ENCODE measurements at places on chromosomes 4 and X.

DNA sequence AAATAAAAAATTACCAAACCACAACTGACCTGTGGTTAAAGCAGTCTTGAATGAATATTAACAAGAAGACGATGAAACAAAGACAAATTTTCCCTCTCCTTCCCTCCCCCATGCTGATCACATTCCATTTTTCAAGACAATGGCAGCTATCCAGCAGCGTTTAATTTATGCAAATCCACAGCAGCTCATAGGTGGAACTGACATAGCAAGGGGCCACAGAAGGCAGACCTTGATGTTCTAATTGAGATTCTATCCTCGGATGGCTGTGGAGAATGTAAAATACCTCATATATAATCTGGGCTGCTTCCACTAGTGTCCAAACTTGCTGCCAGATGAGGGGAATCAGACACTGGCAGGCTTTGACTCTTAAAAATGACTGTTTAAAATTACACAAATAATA lies 211.5 kb downstream of the CHRDL1 start:
- DNase-seq: no peak

GRCh38 chrX:100645106-100645505 lies 1.1 kb downstream of the SRPX2 start:
- DNase-seq: peak; percentile 66

DNA sequence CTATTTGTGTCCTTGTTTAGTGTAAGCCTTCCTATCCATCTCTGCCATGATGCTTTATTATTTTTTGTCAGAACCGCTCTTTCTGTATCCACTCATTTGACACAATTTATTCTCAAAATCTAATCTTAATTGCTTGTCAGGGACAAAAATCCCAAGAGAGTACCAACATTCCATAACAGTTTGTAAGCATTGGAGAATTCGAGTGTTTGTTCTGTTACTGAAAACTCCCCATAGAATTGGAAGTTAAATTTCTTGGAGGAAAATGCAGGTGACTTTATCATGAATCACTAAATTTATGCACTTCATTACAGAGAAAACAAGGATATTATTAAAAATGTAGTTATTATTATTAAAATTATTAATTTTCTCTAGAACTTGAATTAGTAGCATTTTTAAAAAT lies 1986.1 kb downstream of the ARAP2 start:
- DNase-seq: no peak

GRCh38 chrX:107154787-107155620 lies 36.4 kb upstream of the RBM41 start:
- peak; percentile 77 for DNase-seq

GRCh38 chrX:123348468-123348867 lies 164.4 kb downstream of the GRIA3 start:
- DNase-seq: no peak

DNA sequence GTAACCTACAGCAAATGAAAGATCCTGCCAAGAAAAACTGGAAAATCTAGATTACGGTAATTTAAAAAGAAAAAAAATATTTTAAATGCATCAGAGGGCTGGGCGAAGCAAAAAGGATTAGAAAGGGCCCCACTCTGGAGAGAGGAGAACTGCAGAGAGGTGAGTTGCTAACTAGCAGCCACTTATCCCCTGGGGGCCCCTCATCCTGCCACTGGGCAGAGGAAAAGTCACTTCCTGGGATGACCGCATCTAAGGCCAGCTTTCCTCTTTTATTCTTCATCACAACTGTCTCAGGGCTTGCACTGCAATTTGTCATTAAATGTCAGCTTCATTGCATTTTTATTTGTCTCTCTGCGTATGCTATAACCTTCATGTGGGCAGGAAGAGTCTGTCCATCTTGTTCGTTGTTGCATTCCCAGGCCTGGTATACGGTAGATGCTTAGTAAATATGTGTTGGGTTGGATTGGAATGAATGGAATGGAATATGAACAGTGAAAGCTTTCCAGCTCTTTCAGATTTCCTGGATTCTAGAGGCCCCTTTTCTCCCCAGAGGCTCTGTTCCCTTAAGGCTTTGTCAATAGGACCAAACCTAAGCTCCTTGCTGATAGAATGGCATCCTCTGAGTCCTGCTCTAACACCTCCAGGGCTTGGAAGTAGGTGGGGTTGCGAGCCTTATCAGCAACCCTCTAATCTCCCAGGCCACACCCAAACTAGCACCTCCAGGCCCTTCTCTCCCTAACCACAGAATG lies 58.9 kb downstream of the TLR10 start:
- DNase-seq: no peak

- no peak for DNase-seq
Observed at GRCh38 chr4:35689870-35690269, 554.4 kb downstream of the ARAP2 start.

- peak; percentile 69 for DNase-seq
Observed at GRCh38 chr4:128286474-128287058, 1.0 kb downstream of the PGRMC2 start.

- peak; percentile 63 for DNase-seq
Observed at GRCh38 chrX:64394874-64395567, at the start of gene MTMR8. TSS of gene MTMR8 (minus strand) at chrX:64395452. CDS start at chrX:64395363, 89 bp downstream.

- DNase-seq: peak; percentile 86
Observed at GRCh38 chrX:136130931-136131833, 16.2 kb upstream of the FHL1 start.

DNA sequence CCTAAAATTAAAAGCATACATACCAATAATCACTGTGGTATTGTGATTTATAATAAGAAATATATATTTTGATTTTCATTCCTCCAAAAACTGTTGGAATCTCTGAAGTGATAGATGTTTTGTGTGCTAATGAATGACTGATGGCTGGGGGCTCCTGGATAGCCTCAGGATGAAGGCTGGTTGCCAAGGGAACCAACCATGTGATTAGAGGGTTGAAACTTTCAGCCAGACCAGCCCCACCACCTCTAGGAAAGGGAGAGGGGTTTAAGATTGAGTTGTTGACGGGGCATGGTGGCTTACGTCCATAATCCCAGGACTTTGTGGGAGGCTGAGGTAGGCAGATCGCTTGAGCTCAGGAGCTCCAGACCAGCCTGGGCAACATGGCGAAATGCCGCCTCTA lies 34.0 kb downstream of the HS6ST2 start:
- DNase-seq: no peak

GRCh38 chrX:116031331-116031730 lies 139.2 kb upstream of the AGTR2 start:
- DNase-seq: peak; percentile 0

DNA sequence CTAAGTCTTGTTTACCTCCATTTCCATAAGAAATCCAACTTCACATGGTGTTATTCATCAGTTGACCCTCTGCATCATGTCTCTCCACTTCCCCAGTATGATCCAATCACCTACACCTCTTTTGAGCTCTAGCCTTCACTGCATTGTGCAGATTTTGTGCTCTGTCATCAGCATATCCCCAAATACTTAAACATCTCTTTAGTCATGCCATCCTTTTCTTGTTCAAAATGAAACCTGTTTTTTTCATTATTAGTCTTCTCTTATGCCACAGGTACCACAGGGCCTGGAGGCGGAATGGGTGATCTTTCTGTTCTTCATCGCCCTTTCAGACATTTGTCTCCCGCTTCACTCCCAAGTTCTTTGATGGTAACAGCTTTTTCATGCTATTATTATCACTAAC lies 382.7 kb upstream of the GALNTL6 start:
- DNase-seq: no peak

GRCh38 chr4:135065366-135065765 lies 863.8 kb upstream of the PABPC4L start:
- DNase-seq: peak; percentile 2

DNA sequence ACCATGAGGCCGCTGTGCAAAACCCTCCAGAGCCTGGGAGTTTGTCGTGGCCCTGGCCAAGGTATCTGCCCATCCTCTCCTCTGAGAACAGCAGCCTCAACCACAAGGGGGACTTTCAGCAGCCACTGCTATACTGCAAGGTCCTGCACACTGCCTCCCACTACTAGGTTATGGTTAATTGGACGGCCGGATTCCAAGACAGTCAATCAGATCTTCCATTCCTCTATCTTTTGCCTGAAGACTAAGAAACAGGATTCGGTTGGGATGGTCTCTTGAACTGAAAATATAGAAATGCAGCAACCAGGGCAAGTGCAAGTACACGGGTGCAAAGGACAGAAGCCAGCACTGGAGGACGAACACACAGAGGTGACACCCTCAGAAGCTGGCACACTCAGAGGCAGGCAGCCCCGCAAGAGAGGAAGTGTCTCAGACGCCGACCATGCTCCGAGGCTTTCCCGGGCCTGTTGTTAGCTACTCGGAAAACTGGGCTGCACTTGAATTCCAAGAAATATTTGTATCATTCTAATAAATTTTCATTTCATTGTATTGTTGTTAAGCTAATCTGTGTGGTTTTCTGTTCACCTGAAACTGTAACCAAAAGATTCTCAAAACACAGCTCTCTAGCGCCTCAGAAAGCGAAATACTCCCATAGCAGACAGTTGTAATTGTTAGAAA lies 63.3 kb downstream of the AFAP1 start:
- DNase-seq: no peak

DNA sequence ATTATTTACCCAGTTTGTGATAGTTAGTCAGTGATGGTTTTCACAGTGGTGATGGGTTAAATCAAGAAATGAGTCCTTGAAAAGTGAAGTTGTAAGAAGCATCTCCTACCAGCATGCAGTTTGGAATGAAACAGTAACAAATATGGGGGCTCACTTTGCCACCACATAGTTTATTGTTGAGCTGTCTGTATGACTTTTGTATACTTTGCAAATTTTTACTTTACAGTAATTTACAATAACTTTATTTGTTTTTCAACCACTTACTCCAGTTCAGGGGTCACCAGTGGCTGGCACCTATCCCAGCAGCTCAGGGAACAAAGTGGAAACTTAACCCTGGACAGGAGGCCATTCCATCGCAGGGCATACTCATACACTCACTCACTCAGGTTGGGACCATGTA lies 64.5 kb upstream of the ANKRD50 start:
- DNase-seq: no peak

DNA sequence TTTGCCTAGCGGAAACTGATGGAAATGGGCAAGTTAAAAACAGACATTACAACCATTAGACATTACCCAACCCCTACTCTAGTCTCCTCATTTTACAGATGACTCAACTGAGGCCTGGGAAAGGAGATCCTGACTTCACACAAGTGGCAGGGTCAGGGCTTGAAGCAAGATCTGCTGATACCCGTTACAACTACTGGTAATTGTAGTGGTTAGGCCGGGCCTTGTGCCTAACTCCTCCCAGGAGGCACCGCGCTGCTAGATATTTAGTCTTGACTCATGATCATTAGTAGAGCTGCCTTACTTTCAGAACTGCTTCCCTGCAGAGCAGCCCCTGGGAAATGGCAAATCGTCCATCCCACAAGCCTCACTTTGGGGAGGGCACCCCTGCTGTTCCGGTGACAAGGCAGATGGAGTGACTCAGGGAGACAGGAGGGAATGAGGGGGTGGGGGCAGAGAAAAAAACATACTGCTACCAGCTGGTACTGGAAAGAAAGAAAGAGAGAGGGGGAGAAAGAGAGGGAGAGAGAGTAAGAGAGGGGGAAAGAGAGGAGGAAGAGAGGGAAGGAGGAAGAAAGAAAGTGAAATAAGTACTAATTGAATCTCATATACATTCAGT lies 12.2 kb downstream of the ARHGEF6 start:
- DNase-seq: peak; percentile 57

DNA sequence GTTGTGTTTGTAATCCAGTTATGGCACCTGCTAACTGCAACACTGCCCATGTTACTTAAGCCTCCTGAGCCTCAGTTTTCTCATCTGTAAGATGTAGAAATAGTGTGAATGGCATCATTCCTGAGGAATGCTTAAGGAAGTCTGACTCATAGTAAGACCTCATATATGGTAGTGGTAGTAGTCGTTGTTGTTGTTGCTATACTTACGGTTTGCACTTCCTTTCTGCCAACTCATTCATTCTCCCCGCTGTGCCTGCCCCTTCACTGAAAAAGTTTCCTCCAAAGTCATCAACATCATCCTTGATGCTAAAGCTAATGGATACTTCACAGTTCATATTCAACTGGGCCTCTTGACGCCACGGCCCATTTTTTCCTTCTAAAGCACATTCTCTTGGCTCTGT lies 54.2 kb upstream of the SPANXN3 start:
- DNase-seq: no peak

- DNase-seq: no peak
Observed at GRCh38 chr4:41512136-41512535, 25.8 kb upstream of the LIMCH1 start.

- DNase-seq: peak; percentile 89
Observed at GRCh38 chr4:34158878-34159277, 2085.4 kb downstream of the ARAP2 start.

DNA sequence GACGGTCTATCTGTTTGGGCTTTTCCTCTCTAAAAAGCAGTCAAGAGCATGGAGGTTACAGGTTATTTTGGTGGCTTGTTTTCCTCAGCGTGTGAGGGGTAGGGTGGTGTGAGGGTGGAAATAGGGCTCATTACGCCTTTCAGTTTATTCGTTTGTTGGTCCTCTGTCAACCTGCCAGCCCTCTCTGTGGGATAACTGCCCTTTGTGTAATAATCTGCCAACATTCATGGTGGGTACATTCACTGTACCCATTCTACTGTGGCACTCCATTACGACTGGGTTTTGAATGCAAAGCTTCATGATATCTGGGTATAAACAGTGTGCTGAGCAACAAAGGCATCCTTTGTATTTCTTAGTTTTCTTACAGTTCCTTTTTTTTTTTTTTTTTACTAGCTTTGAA lies 136.4 kb downstream of the ADGRL3 start:
- DNase-seq: no peak

- DNase-seq: no peak
Observed at GRCh38 chr4:41332510-41333054, 75.9 kb downstream of the UCHL1 start.

DNA sequence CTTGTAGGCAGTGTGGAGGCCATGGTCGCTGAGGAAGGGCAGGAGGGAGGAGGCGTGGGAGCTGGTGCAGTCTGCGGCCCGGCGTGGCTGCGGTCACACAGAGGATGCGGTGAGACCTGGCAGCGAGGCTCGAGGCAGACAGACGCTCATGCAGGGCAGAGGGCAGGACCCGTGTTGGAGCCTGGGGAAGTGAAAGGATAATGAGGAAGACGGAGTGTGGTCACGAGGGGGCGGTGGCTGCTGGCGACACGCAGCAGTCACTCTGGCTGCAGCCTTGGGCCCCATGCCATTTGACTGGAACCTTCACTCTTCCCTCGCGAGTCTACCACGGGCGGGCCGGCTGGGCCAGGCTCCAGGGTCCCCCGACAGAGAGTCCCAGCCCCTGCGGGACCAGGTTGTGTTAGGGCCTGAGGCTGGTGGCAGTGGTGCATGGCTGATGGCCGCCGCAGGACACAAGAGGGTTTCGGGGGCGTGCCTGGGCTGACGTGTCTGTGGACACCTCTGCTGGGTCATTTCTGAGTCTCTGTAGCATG lies 68.8 kb upstream of the HGFAC start:
- DNase-seq: no peak

DNA sequence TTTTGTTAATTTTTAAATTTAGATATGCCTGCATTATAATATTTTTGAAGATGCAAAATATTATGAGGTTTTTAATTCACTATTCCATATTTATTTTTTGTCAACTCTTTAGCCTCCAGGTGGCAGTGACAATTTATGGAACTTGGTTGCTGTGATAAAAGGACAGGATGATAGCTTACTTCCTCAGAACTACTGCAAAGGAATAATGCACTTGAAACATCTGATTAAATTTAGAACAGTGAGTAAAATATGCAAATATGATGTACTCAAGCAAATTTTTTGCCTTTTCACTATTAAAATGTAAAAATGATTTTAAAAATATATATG lies 45.1 kb downstream of the SPATA4 start:
- DNase-seq: peak; percentile 48

- peak; percentile 70 for DNase-seq
Observed at GRCh38 chr4:5780831-5781480, 70.0 kb downstream of the EVC start.

- no peak for DNase-seq
Observed at GRCh38 chrX:20637351-20637750, 370.6 kb upstream of the RPS6KA3 start.

- DNase-seq: no peak
Observed at GRCh38 chr4:104022831-104023230, 303.0 kb upstream of the TACR3 start.
